ENCODE measurements at places on chromosomes 2 and 18.

GRCh38 chr2:37657471-37657870 is 14.0 kb downstream of the CDC42EP3 start:
- DNase-seq = no peak

DNA sequence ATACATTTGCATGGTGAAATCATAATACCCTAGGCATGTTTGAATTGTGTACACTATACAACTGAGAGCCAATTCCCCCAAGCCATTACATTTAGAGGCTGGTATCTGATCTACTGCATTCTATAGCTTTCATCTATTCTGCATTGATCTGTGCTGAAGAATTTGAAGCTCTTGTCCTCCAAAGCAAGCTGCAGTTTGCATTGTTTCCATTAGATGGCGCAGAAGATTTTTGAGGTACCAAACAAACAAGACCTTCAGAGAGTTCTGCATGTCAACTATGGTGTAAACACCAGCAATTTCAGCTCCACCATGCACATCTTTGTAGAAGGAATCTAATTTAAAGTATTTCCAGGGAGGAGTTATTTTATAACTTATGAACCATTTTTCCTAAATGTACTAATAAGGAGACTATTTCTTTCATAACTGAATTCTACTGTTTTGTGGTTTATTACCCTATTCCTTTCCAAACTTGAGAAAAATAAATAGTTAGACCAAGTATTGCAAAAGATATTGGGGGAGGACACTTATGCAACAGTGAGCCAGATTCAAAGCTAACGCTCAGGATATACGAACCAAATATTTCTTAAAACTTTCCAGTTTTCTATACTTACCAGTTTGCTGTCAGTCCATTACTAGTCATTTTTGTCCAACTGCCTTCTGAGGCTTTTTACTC is 761.8 kb upstream of the ACVR2A start:
- DNase-seq = peak; percentile 22

- no peak for DNase-seq
These were observed 646 bp downstream of the ALS2 start for GRCh38 chr2:201779901-201780673.

DNA sequence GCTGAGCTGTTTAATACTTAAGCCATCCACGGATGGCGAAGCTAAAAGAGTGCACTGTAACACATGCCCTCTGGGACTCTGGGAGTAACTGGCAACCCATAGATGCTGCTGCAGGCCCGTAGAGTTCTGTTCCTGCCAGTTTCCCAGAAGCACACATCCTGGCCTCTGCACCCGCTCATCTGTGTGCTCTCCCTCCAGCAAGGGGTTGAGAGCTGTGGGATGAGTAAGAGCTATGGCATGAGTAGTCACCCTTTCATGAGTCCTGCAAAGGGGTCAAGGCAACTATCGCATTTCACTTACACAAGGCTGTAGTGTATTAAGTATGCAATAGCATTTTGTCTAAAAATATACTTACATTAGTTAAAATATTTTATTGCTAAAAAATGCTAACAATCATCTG is 1341.8 kb upstream of the NXPH2 start:
- no peak for DNase-seq

- DNase-seq = no peak
These were observed 83.4 kb upstream of the TXNDC2 start for GRCh38 chr18:9802175-9803062.

DNA sequence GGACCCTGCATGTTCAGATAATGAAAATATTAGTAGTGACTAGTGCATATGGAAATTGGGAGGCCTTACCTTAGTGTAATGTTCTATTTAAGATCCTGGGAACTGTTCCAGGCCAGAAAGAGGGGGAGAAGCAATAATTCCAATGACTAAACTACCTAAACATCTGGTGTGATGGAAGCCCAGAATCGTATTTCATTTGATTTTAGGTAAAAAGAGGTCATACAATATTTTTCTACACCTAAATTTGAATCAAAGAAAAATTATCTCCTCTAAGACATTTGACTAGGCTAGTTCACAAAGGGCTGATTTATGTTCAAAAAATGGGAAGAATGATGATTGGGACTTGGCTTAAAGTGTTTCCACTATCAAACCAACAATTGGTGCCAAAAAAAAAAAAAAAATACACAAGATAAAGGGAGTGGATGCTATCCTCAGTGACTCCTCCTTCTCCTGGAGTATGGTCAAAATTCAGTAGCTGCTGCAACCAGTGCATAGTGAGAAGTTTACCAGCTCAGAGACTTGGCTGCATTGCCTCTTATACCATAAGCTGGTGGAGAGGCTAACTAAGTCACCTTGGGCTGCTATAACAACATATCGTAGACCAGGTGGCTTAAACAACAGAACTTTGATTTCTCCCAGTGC is 1038.3 kb upstream of the ACVR2A start:
- no peak for DNase-seq
